Airway epithelial cell (primary cell): ENCODE measurements at places on chromosomes 3 and 15. TPM values are rescaled to one million over a fixed set of nuclear protein-coding genes. Genes with fewer than 3 reads are reported as not detected.

The P4HTM gene
- total RNA-seq, result 13.9 and 15.2 TPM in 2 replicates

The MYO1E gene
- 80.5 and 96.1 TPM in 2 replicates for total RNA-seq

The GPR171 gene
- total RNA-seq, result not detected in 2 replicates

The SOX2 gene
- 20.7 and 24.8 TPM in 2 replicates for total RNA-seq

The HCLS1 gene
- total RNA-seq, result 0.84 and 1.6 TPM in 2 replicates

The POLQ gene
- total RNA-seq, result 3.7 and 4.9 TPM in 2 replicates
